ENCODE measurements at places on chromosomes 5 and 9.

DNA sequence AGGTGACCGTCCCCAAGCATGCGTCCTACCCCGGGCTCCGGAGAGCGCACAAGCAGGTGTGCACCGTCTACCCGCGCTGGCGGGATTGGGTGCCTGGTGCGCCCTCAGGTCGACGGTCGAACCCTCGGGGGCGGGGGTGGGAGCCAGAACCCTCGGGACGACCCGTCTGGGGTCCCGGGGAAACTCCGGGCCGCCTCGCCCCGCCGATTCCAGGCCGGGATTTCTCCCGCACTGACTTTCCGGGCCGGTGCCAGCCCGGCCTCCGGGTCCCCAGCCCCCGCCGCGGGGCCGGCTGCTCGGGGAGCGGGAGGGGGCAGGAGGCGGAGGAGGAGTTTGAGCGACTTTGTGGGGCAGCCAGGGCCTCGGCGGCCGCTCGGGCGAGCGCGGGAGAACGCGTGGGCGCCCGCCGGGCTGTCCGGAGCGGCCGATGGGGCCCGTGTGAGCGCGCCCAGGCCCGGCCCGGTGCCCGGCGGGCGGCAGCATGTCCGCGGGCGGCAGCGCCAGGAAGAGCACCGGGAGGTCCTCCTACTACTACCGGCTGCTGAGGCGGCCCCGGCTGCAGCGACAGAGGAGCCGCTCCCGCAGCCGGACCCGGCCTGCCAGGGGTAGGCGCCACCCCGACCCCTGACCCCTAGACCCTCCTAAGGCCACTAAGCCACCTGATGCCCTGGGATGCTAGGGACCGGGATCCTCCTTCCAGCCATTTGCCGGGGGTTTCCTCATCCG lies at the start of gene DAB2IP:
DAB2IP (plus strand) TSS at position 340 of the 726 bp plus-strand sequence; CDS start at position 482, 142 bp downstream.
- DNase-seq, result no peak

DNA sequence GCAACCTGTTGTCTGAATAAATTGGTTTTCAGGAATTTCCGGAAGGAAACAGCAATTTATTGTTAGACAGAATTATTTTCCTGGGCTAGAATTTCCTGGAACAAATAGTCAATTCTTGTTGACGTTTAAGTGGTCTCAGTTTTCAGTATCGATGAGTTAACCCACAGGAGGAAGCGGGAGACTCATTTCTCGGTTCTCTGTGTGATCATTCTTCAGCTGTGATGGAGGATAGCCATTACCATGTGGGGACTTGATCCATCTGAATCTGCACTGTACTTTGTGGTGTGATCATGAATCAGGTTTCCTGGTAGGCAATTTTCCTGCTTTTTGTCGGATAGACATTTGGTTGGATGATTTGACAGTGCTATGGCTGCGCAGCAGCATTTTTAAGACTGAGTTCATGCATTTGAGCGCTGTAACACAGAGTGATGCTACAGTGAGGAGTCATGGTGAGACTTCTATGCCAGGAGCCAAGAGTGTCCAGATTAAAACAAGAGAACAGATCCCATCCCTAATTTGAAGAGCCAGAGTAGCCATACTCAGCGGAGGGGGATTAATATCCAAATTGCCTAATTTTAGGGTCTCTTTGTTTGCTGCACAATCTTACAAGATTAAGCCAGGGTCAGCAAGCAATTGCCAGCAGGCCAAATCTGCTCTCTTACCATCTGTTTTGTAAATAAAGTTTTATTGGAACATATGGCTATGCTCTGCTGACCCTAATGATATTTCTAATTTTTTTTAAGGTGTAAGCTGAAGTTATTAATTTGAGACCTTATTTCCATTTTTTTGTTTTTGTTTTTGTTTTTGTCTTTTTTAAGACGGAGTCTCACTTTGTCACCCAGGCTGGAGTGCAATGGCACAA lies 355.9 kb downstream of the RAB3C start:
- no peak for DNase-seq

- DNase-seq, result no peak
These were observed 996.4 kb upstream of the WWC1 start for GRCh38 chr5:167294882-167295680.

- no peak for DNase-seq
These were observed 55.3 kb downstream of the IL33 start for GRCh38 chr9:6270896-6271295.

DNA sequence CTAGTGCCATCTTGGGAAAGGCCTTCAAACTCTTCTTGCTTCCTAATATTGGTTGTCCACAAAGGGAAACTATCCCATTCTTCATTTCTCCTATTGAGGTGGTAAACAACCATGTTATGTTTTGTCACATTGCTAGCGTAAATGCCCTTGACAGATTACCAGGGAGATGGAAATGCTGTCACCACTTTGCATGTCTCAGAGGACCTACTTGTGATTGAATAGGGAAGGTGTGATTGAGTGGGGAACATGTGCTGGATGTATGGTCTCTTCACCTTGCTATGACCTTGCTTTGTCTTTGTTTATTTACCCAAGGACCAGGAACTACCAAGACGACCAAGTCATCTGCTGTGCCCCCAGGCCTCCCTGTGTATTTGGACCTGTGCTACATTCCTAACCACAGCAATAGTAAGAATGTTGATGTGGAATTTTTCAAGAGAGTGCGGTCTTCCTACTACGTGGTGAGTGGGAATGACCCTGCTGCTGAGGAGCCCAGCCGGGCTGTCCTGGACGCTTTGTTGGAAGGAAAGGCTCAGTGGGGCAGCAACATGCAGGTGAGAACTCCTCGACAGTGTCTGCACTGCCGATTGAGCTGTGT lies 96.1 kb downstream of the MAP1B start:
- no peak for DNase-seq

DNA sequence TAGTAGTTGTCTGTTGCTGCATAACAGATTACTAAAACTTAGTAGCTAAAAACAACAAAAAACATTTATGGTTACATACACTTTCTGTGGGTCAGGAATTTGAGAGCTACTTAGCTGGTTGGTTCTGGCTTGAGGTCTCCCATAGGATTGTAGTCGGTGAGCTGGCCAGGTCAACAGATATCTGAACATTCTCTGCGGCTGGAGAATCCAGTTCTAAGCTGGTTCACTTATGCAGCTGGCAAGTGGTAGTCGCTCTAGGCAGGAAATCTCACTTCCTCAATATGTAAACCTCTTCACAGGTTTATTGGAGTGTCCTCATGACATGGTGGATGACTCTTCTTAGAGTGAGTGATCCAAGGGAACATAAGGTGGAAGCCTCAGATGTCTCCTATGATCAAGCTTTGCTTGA lies 65.7 kb upstream of the TNFAIP8 start:
- no peak for DNase-seq

DNA sequence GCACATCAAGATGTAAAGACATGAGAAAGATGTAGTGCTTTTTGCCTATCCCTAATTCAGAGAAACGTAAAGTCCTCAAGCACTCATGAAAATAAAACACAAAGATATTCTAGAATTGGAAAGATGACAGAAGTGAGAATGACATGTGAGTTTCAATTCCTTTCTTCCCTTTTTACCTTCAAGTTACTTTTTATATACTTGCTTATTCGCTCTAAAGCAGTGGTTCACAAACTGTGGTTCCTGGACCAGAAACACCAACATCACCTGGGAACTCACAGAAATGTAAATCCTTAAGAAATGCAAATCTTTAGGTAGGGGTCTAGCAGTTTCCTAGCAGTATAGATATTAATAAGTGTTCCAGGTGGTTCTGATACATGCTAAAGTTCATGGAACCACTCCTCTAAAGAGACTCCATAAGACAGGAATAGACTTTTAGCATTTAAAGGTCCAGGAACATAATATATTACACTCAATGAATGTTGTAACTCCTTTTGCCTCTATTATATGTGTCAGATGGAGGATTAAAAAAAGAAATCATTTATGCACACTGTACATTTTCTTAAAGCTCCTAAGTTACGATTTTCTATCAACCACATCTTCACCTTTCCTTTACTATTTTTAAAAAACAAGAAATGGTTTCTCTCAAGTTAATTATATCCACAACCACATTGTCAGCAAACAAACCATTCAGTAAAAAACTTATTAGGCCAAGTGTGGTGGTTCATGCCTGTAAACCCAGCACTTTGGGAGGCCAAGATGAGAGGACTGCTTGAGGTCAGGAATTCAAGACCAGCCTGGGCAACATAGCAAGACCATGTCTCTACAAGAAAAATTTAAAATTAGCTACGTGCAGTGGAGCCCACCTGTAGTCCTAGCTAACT lies 39.9 kb downstream of the ERP44 start:
- DNase-seq, result no peak

DNA sequence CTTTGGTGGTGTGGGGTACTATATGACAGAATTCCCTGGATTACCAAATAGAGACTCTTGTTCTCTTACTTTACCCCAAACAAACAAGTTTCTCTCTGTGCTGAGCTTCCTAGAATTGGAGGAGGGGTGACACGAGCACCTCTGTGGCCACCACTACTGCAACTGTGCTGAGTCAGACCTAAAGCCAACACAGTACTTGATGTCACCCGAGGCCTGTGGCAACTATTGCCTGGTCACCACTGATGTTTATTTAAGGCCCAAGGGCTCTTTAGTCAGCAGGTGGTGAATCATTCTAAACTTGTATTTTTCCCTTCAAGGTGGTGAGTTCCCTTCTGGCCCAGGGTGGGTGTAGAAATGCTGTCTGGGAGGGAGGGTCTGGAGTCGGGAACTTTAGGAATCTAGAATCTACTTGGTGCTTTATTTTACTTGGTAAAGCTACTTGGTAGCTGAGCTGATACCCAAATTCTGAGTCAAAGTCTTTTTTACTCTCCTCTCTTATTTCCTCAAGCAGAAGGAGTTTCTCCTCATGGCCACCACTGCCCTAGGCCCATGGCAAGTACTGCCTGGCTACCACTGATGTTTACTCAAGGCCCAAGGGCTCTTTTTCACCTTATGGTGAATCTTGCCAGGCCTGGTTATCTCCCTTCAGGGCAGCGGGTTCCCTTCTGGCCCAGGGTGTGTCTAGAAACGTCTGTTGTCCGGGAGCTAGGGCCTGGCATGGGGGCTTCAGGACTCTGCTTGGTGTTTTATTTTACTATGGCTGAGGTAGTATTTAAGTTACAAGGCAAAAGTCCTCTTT lies 9.8 kb downstream of the LURAP1L start:
- peak; percentile 74 for DNase-seq

GRCh38 chr9:107060062-107060461 lies 197.1 kb downstream of the ZNF462 start:
- no peak for DNase-seq

- DNase-seq, result no peak
These were observed 37.1 kb downstream of the PRDM6 start for GRCh38 chr5:123125962-123126732.

DNA sequence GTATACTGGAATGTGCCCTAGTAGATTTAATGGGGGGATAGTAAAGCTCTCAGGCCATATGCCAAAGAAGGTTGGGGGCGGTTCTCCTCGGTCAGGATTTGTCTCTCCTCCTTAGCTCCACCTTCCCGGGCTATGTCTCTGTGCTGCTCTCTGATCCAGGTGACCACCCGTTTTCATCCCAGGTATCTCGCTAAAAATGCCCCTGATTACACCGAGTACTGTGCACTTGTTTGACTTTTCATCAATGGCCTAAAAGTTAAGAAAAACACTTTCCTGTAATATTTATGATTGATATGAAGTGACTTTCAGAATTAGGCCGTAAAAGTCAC lies 724 bp downstream of the NDUFS6 start:
- no peak for DNase-seq

DNA sequence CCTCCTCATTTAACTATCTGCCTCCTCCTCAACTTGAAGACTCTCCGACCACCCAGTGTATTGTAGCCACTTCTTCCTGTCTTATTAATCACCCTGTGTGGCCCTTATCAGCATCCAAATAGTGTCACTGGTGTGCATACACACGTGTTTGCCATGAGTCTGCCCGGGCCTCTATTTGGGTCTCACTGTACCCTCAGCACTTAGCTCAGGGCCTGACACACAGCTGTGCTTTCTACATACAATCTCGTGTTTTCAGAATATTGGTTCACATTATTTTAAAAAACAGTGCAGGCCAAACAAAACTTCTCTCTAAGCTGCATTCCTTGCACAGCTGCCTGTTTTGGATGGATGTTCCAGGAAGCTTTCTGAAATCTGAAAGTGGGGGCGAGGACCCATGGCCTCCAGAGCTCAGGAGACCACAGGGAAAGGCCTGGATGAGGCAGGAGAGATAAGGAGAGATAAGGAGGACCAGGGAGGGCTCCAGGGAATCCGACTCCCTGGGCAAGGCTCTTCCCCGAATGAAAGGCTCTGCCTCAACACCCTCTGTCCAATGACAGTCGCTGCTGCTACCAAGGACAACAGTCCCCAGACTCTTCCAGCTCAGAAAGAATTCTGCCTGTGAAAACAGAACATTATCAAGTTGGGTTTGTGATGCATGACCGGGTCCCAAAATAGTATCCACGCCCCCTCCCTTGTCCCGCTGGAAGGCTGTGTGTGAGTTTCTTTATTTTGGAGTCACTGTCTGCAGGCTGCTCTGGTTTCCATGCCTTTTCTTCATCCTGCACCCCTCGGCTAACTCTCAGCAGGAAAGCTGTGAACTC lies 255.6 kb downstream of the NSG2 start:
- no peak for DNase-seq

DNA sequence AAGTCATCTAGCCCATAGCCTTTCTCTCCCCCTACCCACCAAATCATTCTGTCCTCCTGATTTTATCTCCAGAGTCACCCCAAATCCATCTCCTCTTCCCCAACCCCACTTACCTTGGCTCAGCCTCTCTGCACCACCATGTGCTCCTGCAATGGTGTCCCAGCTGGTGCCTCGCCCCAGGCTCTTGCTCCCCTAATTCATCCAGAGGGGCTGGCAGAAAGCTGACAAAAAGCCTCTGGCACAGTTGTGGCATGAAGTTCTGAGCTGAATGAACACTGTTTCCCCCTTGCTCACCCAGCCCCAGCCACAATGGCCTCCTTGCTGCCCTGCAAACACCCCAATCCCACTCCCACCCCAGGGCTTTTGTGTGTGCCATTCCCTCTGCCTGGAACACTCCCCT lies 10.2 kb downstream of the RETREG1 start:
- DNase-seq, result no peak

- DNase-seq, result no peak
These were observed 4.3 kb upstream of the ACER2 start for GRCh38 chr9:19404283-19405075.

DNA sequence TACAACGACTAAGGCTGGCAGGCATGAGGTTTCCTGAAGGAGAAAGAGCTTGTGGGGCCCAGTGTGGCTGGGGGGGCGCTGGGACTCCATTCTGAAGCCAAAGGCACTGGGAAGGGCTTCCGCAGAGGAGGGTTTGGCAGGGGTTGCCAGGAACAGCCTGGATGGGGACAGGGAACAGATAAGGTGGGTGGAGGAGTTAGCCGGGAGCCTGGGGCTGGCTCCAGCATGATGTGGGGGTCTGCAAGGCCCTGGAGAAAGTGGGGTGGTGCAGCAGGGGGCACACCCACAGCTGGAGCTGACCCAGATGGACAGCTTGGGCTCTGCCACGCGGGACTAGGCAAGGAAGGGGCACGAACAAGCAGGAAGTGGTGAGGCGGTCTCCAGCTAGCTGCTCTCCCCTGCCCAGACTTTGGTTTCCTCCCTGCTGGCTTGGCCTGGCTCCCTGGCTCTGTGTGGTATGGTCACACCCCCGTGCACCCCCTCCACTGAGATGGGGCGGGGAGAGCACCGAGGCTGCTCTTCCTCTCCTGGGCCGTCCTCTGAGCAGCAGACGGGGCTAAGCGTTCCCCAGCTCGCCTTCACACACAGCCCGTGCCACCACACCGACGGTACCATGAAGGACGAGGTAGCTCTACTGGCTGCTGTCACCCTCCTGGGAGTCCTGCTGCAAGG lies at the start of gene LTC4S:
LTC4S (plus strand) TSS at position 519 of the 672 bp plus-strand sequence; CDS start at position 614, 95 bp downstream.
- DNase-seq, result peak; percentile 17

- no peak for DNase-seq
These were observed 11.9 kb downstream of the LPCAT1 start for GRCh38 chr5:1511651-1512540.

GRCh38 chr5:33409435-33410170 lies 31.2 kb upstream of the TARS1 start:
- DNase-seq, result no peak

- DNase-seq, result no peak
These were observed 103.0 kb upstream of the CTSL start for GRCh38 chr9:87622923-87623322.
